ENCODE measurements at places on chromosomes 3 and 15. TPM values are rescaled to one million over a fixed set of nuclear protein-coding genes. Genes with fewer than 3 reads are reported as not detected.

DNA sequence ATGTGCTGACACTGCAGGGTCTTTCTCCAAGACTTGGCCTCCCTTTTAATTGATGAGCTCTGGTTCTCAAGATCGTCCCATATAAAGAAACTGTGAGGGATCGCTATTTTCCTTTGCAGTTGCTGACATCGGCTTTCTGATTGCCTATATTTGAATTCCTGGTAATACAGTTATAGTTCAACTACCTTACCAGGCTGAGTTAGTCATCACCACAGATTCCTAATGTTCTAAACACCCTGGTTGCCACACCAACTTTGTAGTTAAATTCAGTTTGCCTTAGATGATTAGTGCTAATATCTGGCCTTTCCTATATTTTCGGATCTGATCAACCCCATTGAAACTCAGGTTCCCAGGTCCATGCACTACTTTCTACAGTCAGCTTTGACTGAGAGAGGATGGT lies 125.0 kb downstream of the GMNC start:
- H3K27ac ChIP-seq = no peak overlapping the region
- H3K4me3 ChIP-seq = no peak overlapping the region
- no peaks in the 10 kb centered on the region for H3K36me3 ChIP-seq
- H3K27me3 ChIP-seq = no peaks in the 10 kb centered on the region
- no peak for DNase-seq
- no peaks in the 10 kb centered on the region for H3K4me1 ChIP-seq

Gene ZNF770
- total RNA-seq = 86.9 TPM

DNA sequence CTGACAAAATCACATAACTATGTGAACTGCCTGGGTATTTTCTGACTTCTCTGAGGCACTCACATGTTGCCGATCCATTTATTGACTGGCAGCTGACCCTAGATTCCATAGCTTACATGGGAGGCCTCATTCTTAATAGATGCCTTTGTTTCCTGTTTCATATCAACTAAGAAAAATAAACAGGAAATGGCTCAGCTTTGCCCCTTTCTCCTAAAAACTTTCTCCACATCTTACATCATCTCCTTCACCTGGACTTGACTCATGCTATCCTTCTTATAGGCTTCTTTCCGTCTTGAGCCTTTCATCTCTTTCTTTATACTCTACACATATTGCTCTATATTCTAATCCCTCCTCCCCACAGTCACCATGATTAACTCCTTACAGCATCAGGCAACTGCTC lies 38.0 kb downstream of the TXNRD3 start:
- H3K36me3 ChIP-seq = no peaks in the 10 kb centered on the region
- no peak for DNase-seq
- H3K4me3 ChIP-seq = no peak overlapping the region
- H3K4me1 ChIP-seq = no peaks in the 10 kb centered on the region
- no peak overlapping the region for H3K27ac ChIP-seq

GRCh38 chr3:47996440-47996839 lies 19.8 kb downstream of the MAP4 start:
- no peaks in the 10 kb centered on the region for H3K36me3 ChIP-seq
- no peak overlapping the region for H3K27ac ChIP-seq

Gene SERPINI2
- not detected for total RNA-seq

DNA sequence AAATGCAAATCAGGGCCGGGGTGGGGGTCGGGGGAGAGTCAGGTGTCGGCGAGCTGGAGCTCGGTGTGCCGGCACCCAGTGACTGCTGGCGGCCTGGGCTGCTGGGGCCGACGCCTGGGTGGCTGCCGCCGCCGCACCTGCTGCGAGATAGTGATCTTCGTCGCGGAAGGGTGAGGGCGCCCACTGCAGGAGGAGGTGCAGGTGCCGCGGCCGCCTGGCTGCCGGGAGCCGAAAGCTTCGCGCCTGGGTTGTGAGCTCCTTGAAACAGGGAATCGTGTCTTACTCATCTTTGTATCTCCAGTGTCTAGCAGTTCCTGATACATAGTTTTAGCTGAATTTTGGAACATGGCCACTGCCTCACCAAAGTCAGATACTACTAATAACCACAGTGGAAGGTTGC lies 64.0 kb upstream of the CPOX start:
- H3K27ac ChIP-seq = no peak overlapping the region
- no peaks in the 10 kb centered on the region for H3K36me3 ChIP-seq
- no peaks in the 10 kb centered on the region for H3K27me3 ChIP-seq
- DNase-seq = peak; percentile 44
- no peak overlapping the region for H3K4me3 ChIP-seq
- no peaks in the 10 kb centered on the region for H3K4me1 ChIP-seq

- H3K4me3 ChIP-seq = no peak overlapping the region
- DNase-seq = no peak
- H3K27ac ChIP-seq = no peak overlapping the region
- no peaks in the 10 kb centered on the region for H3K4me1 ChIP-seq
- H3K36me3 ChIP-seq = no peaks in the 10 kb centered on the region
- no peaks in the 10 kb centered on the region for H3K27me3 ChIP-seq
Observed at GRCh38 chr3:196192524-196193051, 18.6 kb downstream of the ZDHHC19 start.

Gene SEMA6D
- total RNA-seq = 9.3 TPM

DNA sequence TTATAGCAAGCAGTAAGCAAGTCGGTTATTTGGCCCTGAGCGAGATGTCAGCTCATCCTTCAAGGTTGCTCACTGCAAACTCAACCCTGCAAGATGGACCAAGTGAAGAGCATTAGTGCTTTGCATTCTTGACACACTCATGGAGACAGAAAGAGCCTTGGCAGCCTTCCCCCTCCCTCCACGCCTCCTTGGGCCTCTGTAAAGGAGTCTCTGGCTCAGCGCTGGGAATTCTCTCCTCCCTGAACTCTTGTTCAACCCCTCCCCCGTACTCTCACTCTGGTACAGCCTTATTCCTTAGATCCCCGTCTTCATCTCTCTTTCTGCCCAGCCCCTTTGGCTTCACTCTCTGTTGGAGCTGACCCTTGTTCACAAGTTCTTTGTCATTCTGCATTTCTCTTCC lies 2.2 kb upstream of the CX3CR1 start:
- H3K4me3 ChIP-seq = no peak overlapping the region
- H3K27ac ChIP-seq = no peak overlapping the region
- H3K4me1 ChIP-seq = no peaks in the 10 kb centered on the region
- H3K36me3 ChIP-seq = no peaks in the 10 kb centered on the region

Gene HCN4
- under 0.01 TPM for total RNA-seq

GRCh38 chr15:36498916-36499315 lies 80.5 kb upstream of the CDIN1 start:
- H3K4me1 ChIP-seq = no peaks in the 10 kb centered on the region
- H3K36me3 ChIP-seq = no peaks in the 10 kb centered on the region
- no peak overlapping the region for H3K4me3 ChIP-seq
- DNase-seq = no peak
- no peak overlapping the region for H3K27ac ChIP-seq

- H3K4me3 ChIP-seq = no peak within 1 kb of the TSS
- H3K27ac ChIP-seq = peak within 1 kb of the TSS; percentile 78
- peak; percentile 92 for DNase-seq
- H3K27me3 ChIP-seq = no peaks in the 10 kb centered on the region
Observed at GRCh38 chr15:42156243-42156922, at the start of gene PLA2G4F. TSS of gene PLA2G4F (minus strand) at chr15:42156636. CDS start at chr15:42156549, 87 bp downstream.

Gene VPS18
- 41.7 TPM for total RNA-seq

Gene CPLX3
- total RNA-seq = not detected

Measured in thyroid gland (tissue), 4 donors.